ENCODE measurements at places on chromosomes 5 and 9.

DNA sequence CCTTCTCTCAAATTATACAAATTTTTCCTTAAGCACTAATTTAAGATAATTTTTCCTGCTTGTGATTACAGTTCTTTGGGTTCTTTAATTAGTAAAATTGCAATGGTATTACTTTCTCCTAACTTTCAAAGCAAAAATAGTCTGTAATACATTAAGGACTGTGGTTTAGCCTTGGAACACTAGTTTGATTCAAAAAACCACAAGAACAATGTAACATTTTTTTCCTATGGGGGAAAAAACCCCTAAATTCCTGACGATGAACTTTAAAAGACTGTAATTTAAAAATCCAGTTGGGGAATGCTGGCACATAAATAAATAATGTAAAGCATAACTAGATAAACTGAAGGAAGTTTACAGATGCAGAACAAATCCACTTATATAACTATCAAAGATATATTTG lies 65.3 kb downstream of the CDC14B start:
- DNase-seq = no peak

DNA sequence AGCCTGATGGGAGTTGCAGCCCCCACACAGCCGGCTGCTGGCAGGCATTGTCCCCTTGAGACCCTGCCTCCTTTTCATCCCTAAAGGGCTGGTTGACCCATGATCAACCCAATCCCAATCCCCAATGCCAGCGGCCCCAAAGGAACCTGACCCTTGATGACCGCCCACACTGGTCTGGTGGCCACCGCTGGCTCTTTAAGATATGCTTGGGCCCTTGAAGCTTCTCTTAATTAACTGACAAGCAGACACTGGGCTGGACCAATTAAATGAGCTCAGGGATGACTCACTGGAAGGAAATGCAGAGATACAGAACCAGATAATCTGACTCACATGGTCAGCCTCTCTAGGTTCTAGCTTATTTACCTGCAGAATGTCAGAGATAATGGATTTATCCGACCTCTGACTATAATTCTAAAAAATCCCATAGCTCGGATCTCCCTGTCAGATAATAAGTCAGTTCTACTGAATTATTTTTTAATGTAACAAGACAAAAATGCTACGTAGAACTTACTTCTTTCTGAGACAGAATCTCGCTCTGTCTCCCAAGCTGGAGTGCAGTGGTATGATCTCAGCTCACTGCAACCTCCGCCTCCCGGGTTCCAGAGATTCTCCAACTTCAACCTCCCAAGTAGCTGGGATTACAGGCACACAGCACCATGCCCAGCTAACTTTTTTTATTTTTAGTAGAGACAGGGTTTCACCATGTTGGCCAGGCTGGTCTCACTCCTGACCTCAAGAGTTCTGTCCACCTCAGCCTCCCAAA lies 11.1 kb upstream of the MLANA start:
- DNase-seq = peak; percentile 79

DNA sequence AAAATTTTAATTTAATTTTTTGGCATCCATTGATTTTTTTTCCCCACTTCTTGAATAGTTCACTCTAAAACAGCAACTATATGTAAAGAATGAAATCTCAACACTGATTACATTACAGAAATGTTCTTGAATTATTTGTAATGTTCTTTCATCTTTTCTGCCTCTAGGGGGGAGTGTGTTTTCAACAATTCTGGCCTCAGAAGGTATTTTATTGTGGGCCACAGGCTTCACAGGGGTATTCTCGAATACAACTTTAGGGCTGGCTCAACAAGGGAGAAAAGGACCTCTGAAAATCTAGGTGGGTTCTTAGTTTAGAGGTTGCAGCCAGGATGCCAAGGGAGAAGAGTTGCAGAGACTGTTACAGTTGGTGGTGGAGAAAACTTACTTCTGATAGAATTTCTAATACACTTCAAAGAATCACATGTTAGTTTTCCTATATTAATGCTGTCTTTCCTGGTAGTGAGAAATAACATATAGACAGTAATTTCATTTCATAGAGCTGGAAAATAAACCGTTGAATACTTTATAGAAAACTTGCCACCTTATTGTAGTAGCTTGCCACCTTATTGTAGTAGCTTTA lies 3.6 kb upstream of the NPR3 start:
- peak; percentile 33 for DNase-seq

DNA sequence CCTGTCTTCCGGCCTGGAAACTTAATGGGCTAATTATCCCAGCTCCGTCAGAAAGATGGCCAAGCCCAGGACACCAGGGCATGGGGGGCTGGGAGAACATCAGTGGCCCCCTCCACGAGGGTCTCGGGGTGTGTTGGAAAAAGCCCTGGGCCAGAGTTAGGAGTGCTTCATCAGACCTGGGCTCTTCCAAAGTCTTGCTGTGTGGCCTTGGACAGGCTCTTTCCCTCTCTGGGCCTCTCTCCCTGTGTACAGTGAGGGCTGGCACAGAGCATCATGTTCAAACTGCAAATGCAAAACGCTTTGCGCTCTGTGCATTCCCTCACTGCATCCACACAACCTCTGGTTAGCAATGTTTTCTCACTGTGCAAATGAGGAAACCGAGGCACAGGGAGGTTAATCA lies 48.3 kb downstream of the ASS1 start:
- DNase-seq = no peak

DNA sequence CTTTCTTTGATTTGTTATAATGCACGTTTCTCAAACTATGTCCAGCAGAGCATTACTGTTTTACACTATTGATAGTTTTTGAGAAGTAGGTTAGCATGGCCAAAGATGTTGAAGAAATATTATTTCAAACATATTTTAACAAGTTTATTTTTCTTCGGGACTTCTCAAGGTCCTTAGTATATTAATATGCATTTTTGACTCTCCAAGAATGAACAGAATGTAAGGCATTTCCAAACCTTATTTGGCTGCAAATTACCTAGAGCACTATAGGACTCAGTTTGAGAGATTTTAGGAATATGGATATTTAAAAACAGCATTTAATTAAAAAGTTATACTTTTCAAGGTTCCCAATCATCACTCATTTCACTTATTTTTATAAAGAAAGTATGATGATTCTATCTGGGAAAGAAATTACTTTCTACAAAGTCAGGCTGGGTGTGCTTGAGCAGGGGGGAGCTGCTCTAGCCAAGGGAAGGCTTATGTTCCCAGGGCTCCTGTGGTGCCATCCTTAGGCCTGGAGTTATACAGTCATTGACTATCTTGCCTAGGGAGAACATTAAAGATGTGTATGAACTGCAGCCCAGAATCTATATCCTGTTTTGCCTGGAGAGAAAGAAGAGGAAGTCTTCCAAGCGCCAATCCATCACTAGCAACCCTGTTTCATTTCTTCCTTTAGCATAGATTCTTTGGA lies 27.6 kb upstream of the NREP start:
- DNase-seq = no peak

DNA sequence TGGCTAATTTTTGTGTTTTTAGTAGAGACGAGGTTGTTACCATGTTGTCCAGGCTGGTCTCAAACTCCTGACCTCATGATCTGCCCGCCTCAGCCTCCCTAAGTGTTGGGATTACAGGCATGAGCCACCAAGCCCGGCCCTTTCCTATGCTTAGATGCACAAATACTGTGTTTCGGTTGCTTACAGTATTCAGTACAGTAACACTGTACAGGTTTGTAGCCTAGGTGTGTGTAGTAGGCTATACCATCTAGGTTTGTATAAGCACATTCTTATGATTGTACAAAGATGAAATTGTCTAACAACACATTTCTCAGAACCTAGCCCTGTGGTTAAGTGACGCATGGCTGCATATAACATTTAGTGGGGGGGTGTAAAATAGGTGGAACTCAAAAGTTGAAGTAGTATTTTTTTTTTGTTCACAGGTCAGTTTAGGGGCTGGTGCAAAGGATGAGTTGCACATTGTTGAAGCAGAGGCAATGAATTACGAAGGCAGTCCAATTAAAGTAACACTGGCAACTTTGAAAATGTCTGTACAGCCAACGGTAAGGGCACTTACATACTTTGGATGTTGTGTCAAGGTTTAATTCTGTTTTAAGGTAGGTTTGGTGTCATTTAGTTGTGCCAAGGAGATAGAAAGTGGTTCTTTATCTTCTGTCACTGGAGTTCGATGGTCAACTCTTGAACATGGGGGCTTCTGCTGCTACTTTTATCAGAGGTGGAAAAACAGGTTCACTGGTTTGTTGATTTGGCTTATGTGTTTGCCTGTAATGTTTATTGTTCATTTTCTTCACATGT lies 3.4 kb downstream of the NPM1 start:
- DNase-seq = peak; percentile 37

GRCh38 chr5:2752821-2753439 lies 1.5 kb upstream of the IRX2 start:
- DNase-seq = no peak

DNA sequence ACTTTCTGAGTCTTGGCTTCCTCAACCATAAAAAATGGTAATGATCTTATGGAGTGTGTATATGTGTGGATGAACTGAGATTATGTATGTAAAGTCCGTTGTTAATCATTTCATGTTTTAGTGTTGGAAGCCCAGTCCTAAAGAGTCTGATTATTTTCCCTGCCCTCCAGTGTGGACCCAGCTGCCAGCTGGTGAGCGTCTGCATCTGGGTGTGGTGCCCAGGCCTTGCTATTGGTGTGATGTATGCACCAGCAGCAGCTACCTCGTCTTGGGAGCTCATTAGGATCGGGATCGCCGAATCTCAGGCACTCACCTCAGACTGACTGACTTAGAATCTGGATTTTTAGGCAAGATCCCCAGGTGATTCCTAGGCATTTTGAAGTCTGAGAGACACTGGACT lies 63.8 kb downstream of the LRRC70 start:
- DNase-seq = no peak

- DNase-seq = no peak
These were observed 31.0 kb upstream of the IL17B start for GRCh38 chr5:149410071-149410470.

GRCh38 chr9:87629104-87629503 lies 96.8 kb upstream of the CTSL start:
- no peak for DNase-seq

DNA sequence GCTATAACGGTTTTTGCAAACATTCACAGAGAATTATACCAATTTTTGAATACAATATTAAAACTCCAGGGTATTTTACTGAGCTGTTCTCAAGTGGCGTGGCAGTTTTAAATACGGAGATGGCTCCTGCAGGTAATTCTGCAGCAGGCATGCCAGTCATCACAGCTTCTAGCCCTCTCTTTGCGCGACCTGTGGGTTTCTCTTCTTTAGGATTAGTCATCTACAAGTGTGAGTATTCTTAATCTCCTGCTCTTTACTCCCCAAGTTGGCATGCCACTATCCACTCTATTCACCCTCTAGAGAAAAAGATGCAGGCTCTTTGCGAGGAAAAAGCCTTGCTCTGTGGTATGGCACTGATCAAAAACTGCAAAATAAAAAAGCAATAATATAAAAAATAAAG lies 43.9 kb downstream of the ANKRD31 start:
- DNase-seq = no peak

DNA sequence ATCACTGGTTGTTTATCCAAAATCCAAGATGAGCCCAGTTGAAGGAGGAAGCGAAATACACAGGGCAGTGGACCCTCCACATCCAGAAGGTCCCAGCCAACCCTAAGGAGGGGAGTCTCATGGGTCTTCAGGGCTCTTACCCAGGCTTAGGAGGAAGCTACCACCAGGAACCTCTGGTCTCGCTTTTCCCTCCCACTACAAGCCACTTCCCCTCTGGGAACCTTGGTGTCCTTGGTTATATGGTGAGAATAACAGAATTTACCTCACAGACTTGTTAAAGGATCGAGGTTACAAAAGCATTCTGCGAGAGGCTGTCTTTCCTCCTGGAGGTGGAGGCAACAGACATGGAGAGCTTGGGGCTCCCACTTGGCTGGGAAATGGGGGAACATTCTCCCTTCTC lies 3.4 kb downstream of the HIGD2A start:
- no peak for DNase-seq

DNA sequence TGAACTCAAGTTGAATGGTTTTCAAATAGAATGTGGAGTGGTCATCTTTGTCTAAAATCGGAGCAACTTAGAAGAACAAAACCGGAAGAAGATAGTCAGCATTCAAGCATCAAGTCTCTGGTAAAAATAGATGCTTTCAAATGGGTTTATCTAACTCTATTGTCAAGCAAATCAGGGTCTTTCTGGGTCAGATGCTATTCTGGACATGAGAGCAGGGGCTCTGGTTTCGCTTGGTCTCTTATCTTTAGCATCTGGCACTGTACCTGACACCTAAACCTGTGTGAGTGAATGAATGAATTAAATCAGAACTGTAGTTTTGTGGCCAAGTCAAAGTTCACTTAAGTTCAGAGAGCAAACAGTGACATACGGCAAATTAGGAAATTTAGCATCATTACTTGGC lies 173.5 kb downstream of the SLIT3 start:
- DNase-seq = no peak

- no peak for DNase-seq
These were observed 2.5 kb upstream of the SOWAHA start for GRCh38 chr5:132810605-132811004.
